ENCODE measurements at places on chromosomes 2 and 18.

GRCh38 chr2:45930396-45930792 is 278.9 kb downstream of the PRKCE start:
- H3K36me3 ChIP-seq = no peaks in the 10 kb centered on the region
- no peak for DNase-seq
- no peaks in the 10 kb centered on the region for H3K4me1 ChIP-seq
- H3K27me3 ChIP-seq = no peaks in the 10 kb centered on the region
- H3K4me3 ChIP-seq = no peak overlapping the region

- no peak overlapping the region for H3K4me3 ChIP-seq
- no peaks in the 10 kb centered on the region for H3K27me3 ChIP-seq
- DNase-seq = no peak
- H3K4me1 ChIP-seq = peaks cover 12% of the 10 kb centered on the region
- H3K27ac ChIP-seq = no peak overlapping the region
These were observed 3.9 kb upstream of the RPL31 start for GRCh38 chr2:100998235-100998573.

- no peaks in the 10 kb centered on the region for H3K36me3 ChIP-seq
- H3K4me3 ChIP-seq = no peak overlapping the region
- no peak for DNase-seq
- H3K27me3 ChIP-seq = no peaks in the 10 kb centered on the region
- no peaks in the 10 kb centered on the region for H3K4me1 ChIP-seq
- H3K27ac ChIP-seq = no peak overlapping the region
These were observed 481.3 kb upstream of the CHAC2 start for GRCh38 chr2:53286345-53286744.

- DNase-seq = no peak
- peaks cover 19% of the 10 kb centered on the region for H3K4me1 ChIP-seq
- H3K36me3 ChIP-seq = peaks cover 3% of the 10 kb centered on the region
- peak overlapping the region; percentile 6 for H3K27ac ChIP-seq
These were observed 479.7 kb downstream of the PARD3B start for GRCh38 chr2:205024822-205025518.

- no peak for DNase-seq
- H3K27ac ChIP-seq = no peak overlapping the region
- peaks cover 18% of the 10 kb centered on the region for H3K27me3 ChIP-seq
These were observed 94.3 kb upstream of the GLI2 start for GRCh38 chr2:120641366-120641771.

DNA sequence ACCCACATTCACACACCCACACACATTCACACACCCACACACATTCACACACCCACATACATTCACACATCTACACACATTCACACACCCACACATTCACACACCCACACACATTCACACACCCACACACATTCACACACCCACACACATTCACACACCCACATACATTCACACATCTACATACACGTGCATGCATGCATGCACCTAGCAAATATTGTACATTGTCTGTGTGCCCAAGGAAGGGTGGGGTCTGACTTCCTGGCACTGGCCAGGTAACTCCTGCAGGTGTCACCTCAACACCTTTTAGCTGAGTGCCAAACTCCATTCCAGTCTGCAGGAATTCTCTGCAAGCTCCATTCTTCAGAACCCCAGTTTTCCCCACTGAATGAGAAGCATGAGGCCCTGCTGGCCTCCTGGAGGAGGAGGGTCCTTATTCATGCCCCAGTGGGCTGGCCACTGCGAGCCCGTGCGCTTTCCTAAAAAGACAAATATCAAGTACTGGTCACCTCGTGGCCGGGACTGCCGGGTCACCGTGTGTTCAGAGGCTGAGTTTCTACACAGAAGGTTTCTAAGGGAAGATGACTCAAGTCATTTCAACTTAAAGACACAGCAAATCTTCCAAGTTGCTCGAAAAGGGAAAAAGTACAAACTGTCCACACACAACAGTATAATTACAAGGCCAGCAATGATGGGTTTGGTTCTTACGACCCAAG is 131.5 kb downstream of the HDAC4 start:
- H3K4me3 ChIP-seq = peak overlapping the region; percentile 70
- H3K27me3 ChIP-seq = no peaks in the 10 kb centered on the region
- DNase-seq = no peak

DNA sequence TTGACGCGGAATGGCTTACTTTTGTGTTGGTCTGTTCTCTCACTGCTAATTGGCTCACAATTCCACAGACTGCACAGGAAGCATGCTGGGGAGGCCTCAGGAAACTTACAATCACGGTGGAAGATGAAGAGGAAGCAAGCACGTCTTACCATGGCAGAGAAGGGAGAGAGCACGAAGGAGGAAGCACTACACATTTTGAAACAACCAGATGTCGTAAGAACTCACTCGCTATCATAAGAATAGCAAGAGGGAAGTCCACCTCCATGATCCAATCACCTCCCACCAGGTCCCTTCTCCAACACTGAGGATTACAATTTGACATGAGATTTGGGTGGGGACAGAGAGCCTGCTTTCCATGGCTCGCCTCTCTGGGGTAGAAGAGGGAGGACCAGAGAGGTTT is 106.2 kb downstream of the KCNF1 start:
- peaks cover 51% of the 10 kb centered on the region for H3K27me3 ChIP-seq
- DNase-seq = no peak
- H3K4me3 ChIP-seq = no peak overlapping the region
- no peak overlapping the region for H3K27ac ChIP-seq

GRCh38 chr18:22324191-22325131 is 93.3 kb downstream of the CTAGE1 start:
- DNase-seq = no peak
- peak overlapping the region; percentile 31 for H3K4me3 ChIP-seq
- H3K4me1 ChIP-seq = no peaks in the 10 kb centered on the region
- no peaks in the 10 kb centered on the region for H3K27me3 ChIP-seq
- no peak overlapping the region for H3K27ac ChIP-seq

DNA sequence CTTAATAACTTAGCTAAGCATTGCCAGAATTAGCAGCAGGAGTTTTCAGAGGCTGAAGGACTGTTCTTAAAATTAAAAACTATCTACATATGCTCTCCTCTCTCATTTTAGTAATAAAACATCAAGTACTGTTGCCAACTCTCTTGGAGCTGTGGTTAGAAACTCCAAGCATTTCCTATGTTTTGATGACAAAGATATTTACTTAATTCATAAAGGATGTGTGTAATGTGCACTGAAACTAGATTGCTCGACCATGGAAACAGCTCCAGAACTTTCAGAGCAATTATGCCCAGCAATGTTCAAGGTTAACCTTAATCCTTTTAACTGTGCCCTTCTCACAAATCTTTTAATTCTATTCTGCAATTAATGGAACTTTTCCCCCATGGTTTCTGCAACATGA is 8.4 kb downstream of the GRP start:
- H3K36me3 ChIP-seq = peaks cover 2% of the 10 kb centered on the region
- peaks cover 80% of the 10 kb centered on the region for H3K27me3 ChIP-seq
- no peaks in the 10 kb centered on the region for H3K4me1 ChIP-seq
- H3K4me3 ChIP-seq = no peak overlapping the region
- no peak for DNase-seq

DNA sequence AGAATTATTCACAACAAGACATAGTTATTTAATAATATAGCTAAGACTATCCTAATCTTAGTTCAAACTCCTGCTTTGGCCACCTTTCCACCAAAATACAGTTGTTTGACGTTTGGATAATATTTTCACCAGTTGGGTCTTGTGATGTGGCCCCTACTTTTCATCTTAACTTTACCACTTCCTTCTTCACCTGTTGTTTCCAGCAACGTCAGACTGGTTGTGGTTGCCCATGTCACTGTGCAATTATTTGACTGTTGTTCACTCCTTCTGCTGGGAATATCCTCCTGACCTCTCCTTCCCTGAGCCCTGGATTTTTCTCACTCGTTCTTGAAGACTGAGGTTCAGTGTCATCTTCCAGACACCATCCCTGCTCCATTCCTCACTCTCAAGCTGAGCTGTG is 132.2 kb upstream of the RASGRP3 start:
- H3K4me1 ChIP-seq = peaks cover 13% of the 10 kb centered on the region
- H3K36me3 ChIP-seq = peaks cover 3% of the 10 kb centered on the region
- H3K4me3 ChIP-seq = no peak overlapping the region
- H3K27ac ChIP-seq = no peak overlapping the region
- DNase-seq = no peak
- peaks cover 16% of the 10 kb centered on the region for H3K27me3 ChIP-seq

GRCh38 chr2:45191976-45192375 is 182.7 kb upstream of the SIX2 start:
- H3K27me3 ChIP-seq = peaks cover 63% of the 10 kb centered on the region
- no peaks in the 10 kb centered on the region for H3K4me1 ChIP-seq
- H3K4me3 ChIP-seq = no peak overlapping the region
- DNase-seq = no peak
- H3K27ac ChIP-seq = no peak overlapping the region

- no peak overlapping the region for H3K27ac ChIP-seq
- H3K4me1 ChIP-seq = no peaks in the 10 kb centered on the region
- peaks cover 18% of the 10 kb centered on the region for H3K27me3 ChIP-seq
These were observed 16.2 kb downstream of the SALL3 start for GRCh38 chr18:78995740-78996395.

DNA sequence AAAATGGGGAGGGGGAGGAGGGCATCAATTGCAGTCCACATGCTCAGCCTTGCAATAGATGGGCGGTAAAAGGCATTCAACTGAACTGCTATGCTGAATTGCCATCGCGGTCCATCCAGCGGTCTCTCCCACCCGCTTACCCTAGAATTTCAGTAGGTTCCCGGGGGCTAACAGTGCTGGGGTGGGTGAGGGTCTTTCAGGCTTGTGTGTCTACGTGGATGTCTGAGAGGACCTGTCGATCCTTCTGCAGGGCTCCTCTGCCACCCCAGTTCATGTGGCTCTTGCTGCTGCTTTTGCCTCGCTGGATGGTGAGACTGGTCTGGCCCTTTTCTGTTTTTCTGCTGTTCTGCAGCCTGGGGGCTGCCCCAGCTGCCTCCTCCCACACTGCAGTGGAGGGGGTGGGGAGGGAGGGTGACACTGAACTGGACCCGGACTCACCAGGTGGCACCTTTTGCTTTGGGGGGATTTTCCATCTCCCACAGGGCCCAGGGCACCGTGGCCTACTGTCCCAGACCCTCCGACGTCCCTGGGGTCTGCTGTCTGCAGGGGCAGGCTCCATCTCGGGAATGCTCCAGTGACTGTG is 14.1 kb downstream of the ACKR3 start:
- H3K36me3 ChIP-seq = peaks cover 15% of the 10 kb centered on the region
- no peak for DNase-seq
- H3K27me3 ChIP-seq = no peaks in the 10 kb centered on the region
- H3K4me1 ChIP-seq = peaks cover 4% of the 10 kb centered on the region
- no peak overlapping the region for H3K27ac ChIP-seq

- peaks cover 5% of the 10 kb centered on the region for H3K4me1 ChIP-seq
- peaks cover 8% of the 10 kb centered on the region for H3K27me3 ChIP-seq
- H3K36me3 ChIP-seq = no peaks in the 10 kb centered on the region
- H3K27ac ChIP-seq = no peak overlapping the region
These were observed 4.7 kb upstream of the NPC1 start for GRCh38 chr18:23591011-23591410.

DNA sequence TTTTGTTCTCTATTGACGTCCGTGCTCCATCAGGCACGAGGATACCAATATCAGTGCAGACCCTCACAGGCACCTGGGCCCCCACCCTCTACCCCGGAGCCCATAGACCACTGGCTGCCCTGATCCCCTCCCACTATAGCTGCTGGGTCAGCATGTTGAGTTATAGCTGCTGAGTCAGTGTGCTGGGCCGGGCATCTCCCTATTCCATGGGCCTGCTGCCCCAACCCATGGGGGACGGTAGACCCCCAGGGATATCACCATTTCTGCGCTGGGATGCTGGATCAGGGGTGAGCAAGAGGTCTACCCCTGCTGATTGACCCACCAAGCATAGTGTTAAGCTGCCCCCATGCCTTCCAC is 100.1 kb upstream of the ST3GAL5 start:
- no peaks in the 10 kb centered on the region for H3K36me3 ChIP-seq
- H3K4me3 ChIP-seq = no peak overlapping the region
- H3K27me3 ChIP-seq = no peaks in the 10 kb centered on the region
- peaks cover 4% of the 10 kb centered on the region for H3K4me1 ChIP-seq
- no peak overlapping the region for H3K27ac ChIP-seq

- no peaks in the 10 kb centered on the region for H3K36me3 ChIP-seq
- no peak for DNase-seq
- H3K27ac ChIP-seq = no peak overlapping the region
These were observed 262.8 kb upstream of the PARD3B start for GRCh38 chr2:204282525-204282924.

GRCh38 chr18:43592269-43592668 is 315.0 kb upstream of the SYT4 start:
- no peak overlapping the region for H3K27ac ChIP-seq
- no peaks in the 10 kb centered on the region for H3K36me3 ChIP-seq
- H3K4me1 ChIP-seq = no peaks in the 10 kb centered on the region
- H3K27me3 ChIP-seq = no peaks in the 10 kb centered on the region
- H3K4me3 ChIP-seq = no peak overlapping the region

DNA sequence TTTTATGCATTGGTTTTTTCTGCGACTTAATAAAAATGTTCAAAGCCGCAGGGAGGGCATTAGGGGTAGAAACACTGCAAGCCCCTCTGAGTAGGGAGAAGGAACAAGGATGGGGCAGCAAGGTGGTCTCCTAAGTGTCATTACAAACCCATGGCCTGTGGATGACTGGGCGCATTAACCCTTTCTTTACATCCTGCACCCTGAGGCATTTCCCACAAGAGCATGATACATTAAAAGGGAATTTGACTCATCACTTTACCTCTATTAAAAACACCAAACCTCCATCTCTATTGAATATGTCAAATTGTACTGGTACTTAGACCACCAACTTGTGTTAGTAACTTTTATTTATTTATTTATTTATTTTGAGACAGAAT is 112.5 kb downstream of the VIT start:
- no peak overlapping the region for H3K4me3 ChIP-seq
- peaks cover 21% of the 10 kb centered on the region for H3K27me3 ChIP-seq
- DNase-seq = no peak
- no peaks in the 10 kb centered on the region for H3K4me1 ChIP-seq
- H3K36me3 ChIP-seq = no peaks in the 10 kb centered on the region

GRCh38 chr2:231928901-231929725 is 2.9 kb upstream of the NPPC start:
- peaks cover 43% of the 10 kb centered on the region for H3K27me3 ChIP-seq
- no peak overlapping the region for H3K27ac ChIP-seq
- H3K4me1 ChIP-seq = peaks cover 11% of the 10 kb centered on the region
- peaks cover 3% of the 10 kb centered on the region for H3K36me3 ChIP-seq
- H3K4me3 ChIP-seq = no peak overlapping the region

- no peak overlapping the region for H3K4me3 ChIP-seq
- no peaks in the 10 kb centered on the region for H3K4me1 ChIP-seq
- no peak for DNase-seq
- H3K27ac ChIP-seq = no peak overlapping the region
- H3K27me3 ChIP-seq = no peaks in the 10 kb centered on the region
These were observed 232.3 kb downstream of the OSR1 start for GRCh38 chr2:19125901-19126680.

GRCh38 chr2:134256956-134257355 is 3.1 kb downstream of the MGAT5 start:
- H3K36me3 ChIP-seq = peaks cover 5% of the 10 kb centered on the region
- peak overlapping the region; percentile 34 for H3K4me3 ChIP-seq
- DNase-seq = no peak
- peaks cover 74% of the 10 kb centered on the region for H3K4me1 ChIP-seq
- no peaks in the 10 kb centered on the region for H3K27me3 ChIP-seq
- H3K27ac ChIP-seq = peak overlapping the region; percentile 90
